Activated CD8-positive, alpha-beta memory T cell treated with anti-CD3 and anti-CD28 coated beads for 4 hours (primary cell): ENCODE measurements at places on chromosomes 3 and 15.

- DNase-seq = no peak
Measured at GRCh38 chr3:133825969-133826727, 20.5 kb downstream of the SRPRB start.

DNA sequence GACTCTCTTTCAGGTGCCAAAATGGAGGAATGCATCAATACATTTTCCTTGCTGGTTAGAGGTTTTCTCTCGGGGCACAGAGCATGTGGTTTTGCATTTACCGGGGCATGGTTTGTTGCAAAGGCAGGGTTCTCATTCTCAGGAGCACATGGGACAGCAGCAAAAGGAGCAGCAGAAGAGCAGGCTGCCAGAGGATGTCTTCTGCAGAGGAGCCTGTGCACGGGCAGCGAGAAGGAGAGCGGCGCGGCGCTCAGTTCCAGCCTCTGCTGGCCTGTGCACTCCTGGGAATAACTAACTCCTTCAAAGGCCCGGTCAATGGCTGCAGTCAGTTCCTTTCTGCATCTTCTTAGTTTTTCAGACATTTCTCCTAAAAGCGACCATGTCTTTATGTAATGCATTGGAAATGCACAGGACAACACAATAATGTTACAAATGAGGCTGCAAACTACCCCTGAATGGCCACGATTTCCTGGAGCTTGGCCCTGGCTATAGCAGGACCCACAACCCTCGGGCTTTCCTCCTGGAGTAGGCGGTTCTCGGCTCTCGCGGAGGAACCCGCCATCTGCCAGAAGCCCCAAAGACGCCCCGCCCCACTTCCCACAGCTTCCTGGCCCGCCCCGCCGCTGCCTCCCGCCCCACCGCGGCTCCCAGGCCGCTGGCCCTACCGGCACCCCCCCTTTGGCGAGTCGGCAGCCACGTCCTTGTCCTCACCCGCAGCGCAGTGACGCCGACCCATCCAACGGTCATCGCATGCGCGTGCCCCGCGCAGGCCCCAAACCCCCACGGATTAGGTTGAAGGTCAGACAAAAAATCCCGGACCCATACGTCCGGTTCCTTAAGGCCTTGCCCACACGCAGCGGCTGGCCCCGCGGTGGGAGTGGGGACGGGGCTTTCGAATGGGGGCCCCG lies at the start of gene C3orf62:
Gene C3orf62 (minus strand): TSS at position 758 of the 908 bp plus-strand sequence. CDS start 360 bp downstream, at position 398.
- peak; percentile 44 for DNase-seq

GRCh38 chr3:188088948-188089685 lies 64.8 kb upstream of the LPP start:
- DNase-seq = no peak

DNA sequence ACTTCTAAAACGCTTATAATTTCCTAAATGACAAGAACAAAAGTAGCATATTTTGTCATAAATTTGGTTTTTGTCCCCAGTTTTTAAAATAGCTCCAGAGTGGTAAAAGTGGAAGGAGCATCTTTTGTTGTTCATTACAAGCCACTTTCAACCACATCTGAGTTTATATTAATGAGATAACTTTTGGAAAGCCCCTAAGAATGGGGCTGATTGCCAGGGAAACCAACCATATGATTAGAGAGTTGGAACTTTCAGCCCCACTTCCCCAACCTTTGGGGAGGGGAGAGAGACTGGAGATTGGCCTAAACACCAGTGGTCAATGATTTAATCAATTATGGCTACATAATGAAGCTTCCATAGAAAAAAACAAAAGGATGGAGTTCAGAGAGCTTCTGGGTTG lies 57.4 kb downstream of the CPA3 start:
- DNase-seq = no peak

DNA sequence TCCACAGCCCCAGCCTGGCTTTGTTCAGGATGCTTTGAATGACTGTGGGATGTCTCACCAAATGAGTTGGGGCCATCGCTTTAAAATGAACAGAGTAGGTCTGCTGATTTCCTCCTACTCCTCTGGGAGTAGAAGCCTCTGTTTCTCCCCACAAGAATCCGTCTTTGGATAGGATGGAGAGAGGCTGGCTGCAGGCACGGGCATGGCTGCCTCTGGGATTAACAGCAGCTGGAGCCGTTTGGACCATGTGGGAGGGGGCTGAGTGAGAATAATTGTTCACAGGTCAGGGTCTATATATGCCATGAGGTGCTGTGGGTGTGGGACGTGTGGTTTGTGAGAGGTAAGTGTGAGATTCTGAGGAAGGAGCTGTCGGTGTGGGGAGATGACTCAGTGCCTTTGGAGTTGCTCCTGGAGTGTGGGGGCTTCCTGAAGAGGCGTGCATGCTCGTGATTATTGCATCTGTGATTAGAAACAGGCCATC lies 48.0 kb upstream of the APEH start:
- DNase-seq = no peak

- DNase-seq = no peak
Measured at GRCh38 chr3:197352382-197352781, 54.0 kb upstream of the DLG1 start.

GRCh38 chr15:79475306-79475705 lies 43.2 kb downstream of the MINAR1 start:
- no peak for DNase-seq

- DNase-seq = no peak
Measured at GRCh38 chr15:40436116-40436891, 4.4 kb upstream of the BAHD1 start.

DNA sequence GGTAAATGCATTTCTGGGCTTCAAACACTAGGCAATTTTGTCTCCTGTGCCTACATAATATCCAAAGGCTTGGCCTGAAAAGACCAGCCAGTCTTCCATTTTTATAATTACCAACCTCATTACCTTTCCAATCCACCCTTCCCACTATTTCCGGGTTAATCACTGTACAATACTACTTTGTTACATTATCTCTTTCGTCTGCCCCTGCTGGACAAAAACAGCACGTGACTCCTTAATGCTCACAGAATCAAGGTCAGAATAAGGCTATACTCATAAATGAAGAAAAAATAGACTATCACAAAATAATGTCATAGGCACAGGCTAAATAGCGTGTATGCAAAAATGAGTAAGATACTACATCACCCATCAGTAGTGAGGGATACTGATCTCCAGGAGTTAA lies 40.1 kb downstream of the ABI3BP start:
- DNase-seq = no peak

GRCh38 chr3:41652931-41653330 lies 309.0 kb downstream of the ULK4 start:
- no peak for DNase-seq
